ENCODE measurements at places on chromosomes 11 and 22.

- DNase-seq: no peak
These were observed 420 bp upstream of the TRIM44 start for GRCh38 chr11:35662061-35662648.

- DNase-seq: peak; percentile 75
These were observed 1.0 kb upstream of the RELA start for GRCh38 chr11:65663639-65664200.

- no peak for DNase-seq
These were observed 16.6 kb upstream of the SPTBN2 start for GRCh38 chr11:66745356-66746235.

DNA sequence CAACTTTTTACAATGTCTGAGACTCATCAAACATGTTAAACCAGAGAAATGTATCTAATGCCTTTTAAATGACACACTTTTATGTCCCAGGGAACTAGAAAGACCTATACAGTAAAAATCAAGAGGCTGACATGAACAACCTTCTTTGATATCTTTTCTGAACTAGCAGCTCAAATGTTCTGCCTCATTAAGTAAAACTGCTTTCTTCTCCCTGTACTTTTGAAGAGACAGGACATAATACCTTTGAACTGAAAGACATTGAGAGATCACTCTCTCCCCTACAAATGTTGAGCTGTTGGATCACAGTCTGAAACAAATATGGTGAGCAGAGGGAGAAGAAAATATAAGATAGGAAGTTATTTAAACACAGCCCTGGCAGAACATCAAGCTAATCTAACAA, 123.0 kb downstream of the FAM181B start:
- DNase-seq: no peak

DNA sequence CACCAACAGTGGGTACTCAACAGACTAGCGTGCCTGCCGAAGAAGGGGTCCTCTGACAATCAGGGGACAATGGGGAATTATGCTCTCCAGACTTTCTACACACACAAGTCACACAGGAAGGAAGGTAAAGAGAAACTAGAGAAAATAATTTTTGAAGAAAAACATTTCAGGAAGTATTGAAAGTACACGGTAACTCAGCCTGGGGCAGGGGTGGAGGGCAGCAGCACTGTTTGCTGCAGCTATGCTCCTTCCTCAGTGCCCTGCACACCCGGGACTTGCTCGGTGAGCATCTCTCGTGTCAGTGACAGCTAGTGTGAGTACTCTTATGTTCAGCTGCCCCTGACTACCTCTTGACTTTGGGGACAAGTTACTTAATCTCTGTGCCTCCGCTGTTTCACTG, 18.0 kb upstream of the APOA1 start:
- no peak for DNase-seq

DNA sequence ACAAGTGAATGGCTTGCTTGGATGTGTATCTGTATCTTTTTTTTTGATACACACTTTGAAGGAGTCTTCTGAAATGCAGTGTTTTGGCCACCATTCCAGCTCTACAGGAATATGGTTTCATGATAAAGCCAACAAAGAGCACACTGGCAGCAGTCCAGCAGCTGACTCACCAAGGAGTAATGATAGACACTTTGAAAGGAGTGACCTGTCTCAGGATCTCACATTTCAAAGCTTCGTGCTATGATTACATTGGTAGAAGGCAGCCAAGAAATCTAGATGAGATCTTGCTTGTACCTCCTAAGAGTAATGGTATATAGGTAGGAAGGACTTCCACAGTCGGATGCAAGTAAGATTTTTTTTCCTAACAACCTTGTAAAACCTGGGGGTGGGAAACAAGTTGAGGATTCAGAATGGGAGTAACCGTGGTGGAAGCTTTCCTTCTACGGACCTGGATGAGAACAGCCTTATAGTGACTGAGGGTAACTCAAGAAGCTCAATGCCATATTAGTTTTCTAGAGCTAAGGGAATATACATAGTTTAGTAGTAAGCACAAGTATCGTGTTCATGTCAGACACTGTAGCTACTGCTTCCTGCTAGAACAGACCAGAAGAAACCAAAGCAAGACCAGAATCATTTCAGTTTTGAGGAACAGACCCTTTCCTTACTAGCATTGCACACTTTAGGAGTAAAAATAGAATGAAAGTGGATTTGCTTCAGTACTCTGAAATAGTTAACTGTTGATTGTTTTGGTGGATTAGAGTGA, 25.0 kb downstream of the MTMR3 start:
- no peak for DNase-seq

DNA sequence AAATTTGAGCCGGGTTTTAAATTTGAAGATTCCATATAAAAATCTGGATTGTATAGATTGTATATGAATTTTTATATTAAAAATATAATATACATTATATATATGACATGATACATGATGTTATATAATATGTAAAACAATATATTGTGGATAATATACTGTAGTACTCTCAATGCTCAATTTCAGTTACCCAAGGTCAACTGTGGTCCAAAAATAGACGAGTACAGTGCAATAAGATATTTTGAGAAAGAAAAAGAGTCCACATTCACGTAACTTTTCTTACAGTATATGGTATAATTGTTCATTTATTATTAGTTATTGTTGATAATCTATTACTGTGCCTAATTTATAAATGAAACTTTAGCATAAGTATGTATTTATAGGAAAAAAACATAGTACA, 94.2 kb upstream of the YWHAH start:
- no peak for DNase-seq

GRCh38 chr11:120335556-120335907, 681 bp upstream of the ARHGEF12 start:
- no peak for DNase-seq

- no peak for DNase-seq
These were observed 82.0 kb downstream of the KIRREL3 start for GRCh38 chr11:126918556-126918955.

GRCh38 chr11:109854731-109855130, 238.5 kb upstream of the ZC3H12C start:
- DNase-seq: no peak

GRCh38 chr11:96221244-96222070, 121.5 kb downstream of the MAML2 start:
- DNase-seq: no peak

DNA sequence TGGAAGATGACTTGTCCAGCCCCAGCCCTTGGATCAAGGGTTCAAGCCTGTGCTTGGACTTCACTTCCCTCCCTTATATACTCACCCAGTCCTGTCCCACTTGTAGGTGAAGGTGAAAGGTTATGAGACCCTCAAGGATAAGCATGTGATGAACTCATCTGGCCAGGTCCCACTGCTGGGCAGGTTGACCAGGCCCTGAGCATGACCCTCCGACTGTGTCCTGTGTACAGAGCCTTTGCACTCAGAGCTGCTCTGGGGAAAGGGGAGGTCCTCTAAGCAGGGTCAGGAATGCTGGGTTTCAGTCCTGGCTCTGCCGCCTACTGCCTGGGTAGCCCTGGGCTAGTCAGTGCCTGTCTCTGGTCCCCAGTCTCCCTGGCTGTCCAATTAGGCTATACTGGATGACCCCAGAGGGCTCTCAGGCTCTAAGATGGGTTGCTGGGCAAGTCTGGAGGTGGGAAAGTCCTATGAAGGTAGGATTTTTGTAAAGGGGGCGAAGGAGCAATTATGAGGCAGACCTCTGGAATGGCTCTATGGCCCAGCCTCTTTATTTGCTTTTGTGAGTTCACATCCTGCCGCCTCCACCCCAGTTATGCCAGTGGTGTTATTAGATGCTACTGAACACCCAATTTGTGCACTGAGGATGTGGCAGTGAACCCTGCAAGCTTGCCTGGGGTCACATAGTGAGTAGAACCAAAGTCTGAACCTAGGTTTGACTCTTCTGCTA, 14.1 kb downstream of the DGAT2 start:
- DNase-seq: no peak

GRCh38 chr22:21989049-21989448, 6.5 kb upstream of the TOP3B start:
- no peak for DNase-seq

- peak; percentile 36 for DNase-seq
These were observed 20.0 kb downstream of the TPBGL start for GRCh38 chr11:75260396-75261170.

DNA sequence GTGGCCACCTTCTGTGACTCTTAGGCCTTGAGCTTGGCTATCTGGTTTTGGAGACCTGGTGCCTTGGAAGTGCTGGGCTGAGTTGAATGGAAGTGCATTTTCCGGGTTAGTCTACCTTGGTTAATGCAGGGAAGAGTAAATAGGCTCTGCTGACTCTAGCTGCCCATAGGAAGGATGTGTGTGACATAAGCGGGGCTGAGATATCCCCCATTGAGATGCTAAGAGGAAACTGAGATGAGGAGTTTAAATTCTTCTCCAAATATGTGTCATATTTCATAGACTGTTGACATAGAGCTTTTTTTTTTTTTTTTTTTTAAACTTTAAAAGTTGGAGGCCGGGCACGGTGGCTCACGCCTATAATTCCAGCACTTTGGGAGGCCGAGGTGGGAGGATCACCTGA, 30.8 kb downstream of the ZNRF3 start:
- peak; percentile 18 for DNase-seq

GRCh38 chr11:44804449-44805437, 78.0 kb downstream of the TSPAN18 start:
- DNase-seq: no peak

- DNase-seq: no peak
These were observed 364.3 kb downstream of the OPCML start for GRCh38 chr11:133168016-133168415.

DNA sequence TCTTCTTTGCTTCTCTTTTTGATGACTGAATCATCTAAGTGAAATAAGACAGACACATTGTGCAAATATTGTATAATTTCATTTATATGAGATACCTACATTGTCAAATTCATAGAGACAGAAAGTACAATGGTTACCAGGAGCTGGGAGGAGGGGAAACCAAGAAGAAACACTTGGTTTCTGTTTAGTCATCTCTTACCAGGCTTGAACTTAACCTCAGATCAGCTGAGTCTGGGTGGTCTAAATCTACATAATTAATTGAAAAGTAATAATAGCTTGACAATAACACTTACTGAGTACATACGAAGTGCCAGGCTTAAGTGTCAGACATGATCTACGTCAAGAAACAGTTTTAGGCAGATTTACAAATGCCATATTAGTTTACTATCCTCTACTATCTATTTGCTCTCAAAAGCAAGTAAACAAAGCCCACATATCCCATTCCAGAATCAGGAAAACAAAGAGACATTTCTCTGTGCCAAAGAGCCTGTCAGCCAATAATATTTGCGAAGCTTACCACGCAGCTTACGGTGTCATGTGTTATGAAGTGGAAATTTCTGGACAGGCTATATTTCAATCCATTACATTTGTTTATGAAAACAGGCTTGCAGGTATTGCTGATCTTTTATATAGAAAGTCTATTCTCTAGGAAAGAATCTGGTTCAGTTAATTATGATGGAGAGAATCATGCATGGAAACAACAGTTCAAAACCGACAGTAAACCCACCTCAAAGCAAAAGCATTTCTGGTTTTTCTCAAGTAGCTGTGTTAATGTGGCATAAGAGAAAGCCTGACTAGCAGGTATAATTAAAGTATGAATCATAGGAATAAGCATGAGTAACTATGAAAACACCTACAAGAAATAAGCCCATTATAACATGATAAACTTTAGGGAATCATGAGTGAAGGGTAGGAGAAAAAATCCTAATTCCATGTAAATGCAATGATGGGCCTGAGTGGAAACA, 2.7 kb upstream of the ARHGAP42 start:
- DNase-seq: no peak

GRCh38 chr11:372809-373715, 3.8 kb downstream of the B4GALNT4 start:
- peak; percentile 91 for DNase-seq

GRCh38 chr11:33179348-33179803, 18.1 kb upstream of the CSTF3 start:
- no peak for DNase-seq

DNA sequence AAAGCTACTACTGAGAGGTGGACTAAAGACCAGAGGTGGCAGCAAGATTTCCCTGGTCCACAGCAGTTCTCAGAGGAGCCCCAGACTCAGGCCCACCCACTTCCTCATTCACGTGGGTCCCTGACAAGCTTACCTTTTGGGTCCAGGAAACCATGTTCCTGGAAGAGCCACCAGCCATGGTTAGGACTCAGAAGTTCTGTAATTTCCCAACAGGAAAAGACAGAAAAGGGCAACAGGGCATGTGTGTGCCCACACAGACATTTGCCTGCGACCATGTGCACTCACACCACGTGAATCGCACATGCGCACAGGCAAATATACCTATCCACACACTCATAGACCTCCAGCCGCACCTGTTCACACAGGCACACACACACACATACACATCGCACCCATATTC, 42.9 kb downstream of the LRRC32 start:
- peak; percentile 37 for DNase-seq

DNA sequence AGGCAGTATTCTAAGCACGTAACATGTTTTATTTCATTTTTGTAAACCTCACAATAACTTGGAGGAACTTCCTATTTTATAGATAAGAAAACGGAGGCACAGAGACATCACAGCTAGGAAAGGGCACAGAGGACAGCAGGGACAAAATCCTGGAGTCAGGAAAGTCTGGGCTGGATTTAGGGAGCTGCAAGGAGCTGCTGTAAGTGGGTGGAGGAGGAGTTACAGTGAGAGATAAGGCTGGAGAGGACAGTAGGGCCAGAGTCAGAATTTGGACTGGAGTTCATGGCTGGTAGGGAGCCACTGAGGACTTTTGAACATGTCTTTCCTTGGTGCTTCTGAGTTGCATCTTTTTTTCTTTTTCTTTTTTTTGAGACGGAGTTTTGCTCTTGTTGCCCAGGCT, 32.2 kb upstream of the PTPRJ start:
- no peak for DNase-seq

- no peak for DNase-seq
These were observed 29.1 kb upstream of the ELFN2 start for GRCh38 chr22:37456346-37456745.

GRCh38 chr11:35950082-35950481, 6.2 kb downstream of the LDLRAD3 start:
- DNase-seq: no peak

DNA sequence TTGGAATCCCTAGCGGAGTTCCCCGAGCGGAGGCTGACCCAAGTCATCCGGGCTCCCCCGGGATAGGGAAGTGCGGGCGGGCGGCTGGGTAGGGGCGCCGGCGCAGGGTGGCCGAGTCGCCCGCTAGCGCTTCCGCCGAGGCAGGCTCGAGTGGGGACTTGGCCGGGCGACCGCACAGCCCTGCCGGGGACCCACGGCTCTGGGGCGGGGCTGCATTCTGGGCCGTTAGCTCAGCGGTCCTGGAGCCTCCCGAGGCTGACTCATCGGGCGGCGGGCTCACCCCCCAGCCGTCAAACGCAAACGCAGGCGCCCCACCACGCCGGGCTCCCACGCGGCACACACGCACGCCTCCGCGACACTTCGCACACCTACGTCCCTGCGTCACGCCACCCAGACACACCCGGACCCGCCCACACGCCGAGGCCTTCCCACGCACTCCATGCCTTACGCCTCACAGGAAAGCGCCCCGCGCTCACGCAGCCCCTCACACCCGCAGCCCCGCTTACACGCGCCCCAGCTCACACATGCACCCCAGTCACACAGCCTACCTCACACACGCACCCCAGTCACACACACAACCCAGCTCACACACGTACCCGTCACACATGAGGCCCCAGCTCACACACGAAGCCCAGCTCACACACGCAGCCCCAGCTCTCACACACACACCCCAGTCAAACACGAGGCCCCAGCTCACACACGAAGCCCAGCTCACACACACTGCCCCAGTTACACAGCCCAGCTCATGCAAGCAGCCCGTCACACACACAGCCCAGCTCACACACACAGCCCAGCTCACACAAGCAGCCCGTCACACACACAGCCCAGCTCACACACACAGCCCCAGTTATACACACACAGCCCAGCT, 1.2 kb downstream of the PHLDB1 start:
- peak; percentile 93 for DNase-seq
